ENCODE measurements at places on chromosomes 7 and 10.

DNA sequence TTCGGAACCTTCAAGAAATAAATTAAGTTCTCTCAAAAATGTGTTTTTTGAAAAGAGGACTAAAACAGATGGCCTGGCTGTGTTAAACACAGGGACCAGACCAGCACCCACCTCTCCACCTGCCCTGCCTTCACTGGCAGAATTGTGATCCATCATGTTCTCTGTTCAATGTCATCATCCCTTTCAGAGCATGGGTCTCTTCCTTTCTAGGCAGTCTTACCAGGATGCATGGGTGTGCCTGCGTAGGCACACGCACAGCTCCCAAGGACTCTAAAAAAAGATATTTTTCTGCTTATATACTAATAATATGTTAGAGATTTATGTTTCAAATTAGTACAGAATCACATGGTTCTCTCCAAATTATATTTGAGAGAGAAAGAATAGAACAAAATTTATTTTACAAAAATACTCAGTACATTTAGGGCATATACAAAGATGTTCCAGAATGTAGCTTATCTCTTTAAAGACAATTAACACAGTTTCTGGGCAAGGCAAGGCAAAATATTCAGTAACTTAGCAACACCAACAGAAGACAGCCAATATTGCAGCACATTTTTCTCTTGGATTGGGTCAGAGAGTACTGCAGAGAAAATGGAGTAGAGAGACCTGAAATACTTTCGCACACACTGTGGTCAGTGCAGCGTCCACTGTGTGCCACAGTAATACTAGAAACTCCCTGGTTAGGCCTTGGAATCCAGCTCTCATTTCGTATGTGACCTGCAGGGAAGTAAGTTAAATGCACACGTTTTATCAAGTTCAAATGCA, 52.8 kb downstream of the EGFR start:
- no peak for DNase-seq

DNA sequence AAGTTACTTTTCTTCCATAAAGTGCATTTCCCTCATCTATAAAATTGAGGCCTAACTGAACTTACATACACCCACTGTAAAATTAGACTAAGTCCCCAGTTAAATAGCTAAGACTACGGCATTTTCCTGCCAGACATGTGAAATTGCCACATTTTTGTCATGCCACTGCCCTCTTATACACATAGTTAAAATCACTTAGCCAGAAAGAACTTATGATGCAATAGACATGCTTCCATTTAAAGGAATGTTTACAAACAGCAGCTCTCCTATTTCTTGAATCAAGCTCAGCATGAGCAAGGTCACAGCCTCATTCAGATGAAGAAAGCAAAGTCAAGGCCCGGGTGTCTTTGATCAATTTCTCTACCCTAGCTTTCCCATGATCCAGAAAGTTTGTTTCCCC, 175.7 kb downstream of the LRRN3 start:
- DNase-seq, result no peak

DNA sequence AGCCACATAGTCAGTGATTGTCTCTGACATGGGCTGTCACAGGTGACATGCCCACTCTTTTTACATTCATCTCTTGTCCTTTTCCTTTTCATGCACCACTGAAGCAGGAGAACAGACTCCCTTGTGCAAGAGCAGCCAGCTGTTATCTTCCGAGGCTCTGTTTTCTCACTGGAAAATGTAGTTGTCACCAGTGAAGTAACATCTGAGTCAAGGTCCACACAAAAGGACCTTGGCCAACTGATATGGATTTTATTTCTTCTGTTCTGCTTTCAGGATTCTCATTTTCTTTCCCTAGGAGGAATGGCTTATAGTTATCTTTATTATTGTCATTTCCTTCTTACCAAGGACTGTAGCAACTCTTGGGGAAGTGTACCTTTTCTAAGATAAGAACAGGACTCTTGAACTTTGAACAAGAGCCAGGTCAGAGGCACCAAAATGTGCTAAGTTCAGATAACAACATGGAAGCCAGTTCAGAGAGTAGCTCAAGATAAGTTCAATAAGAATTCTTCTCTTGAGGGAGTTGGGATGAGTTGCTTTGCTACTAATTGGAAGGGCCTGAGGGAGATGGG, 22.7 kb downstream of the AVPI1 start:
- no peak for DNase-seq

GRCh38 chr10:22723783-22724182, 9.4 kb upstream of the PIP4K2A start:
- no peak for DNase-seq

GRCh38 chr7:69839782-69840181, 241.5 kb downstream of the AUTS2 start:
- DNase-seq, result no peak

DNA sequence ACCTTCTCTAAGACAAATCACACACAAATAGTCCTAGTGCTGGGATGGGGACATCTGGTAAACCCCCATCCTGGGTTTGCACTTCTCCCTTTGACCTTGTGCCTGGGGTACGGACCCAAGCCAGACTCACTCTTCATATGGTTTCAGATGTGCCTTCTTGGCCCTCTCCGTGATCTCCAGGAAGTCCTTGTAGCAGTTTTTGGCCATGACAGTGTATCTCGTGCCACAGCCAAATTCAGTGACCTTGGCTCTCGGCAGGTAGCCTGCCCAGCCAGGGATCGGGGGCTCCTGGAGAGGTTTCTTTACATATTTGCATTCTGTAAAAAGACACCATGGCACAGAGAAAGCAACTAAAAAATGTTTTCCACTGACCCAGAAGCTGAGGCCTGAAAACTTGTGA, 43.9 kb downstream of the PNLIPRP2 start:
- no peak for DNase-seq

- DNase-seq, result no peak
These were observed 63.2 kb upstream of the CAV2 start for GRCh38 chr7:116436305-116436826.

DNA sequence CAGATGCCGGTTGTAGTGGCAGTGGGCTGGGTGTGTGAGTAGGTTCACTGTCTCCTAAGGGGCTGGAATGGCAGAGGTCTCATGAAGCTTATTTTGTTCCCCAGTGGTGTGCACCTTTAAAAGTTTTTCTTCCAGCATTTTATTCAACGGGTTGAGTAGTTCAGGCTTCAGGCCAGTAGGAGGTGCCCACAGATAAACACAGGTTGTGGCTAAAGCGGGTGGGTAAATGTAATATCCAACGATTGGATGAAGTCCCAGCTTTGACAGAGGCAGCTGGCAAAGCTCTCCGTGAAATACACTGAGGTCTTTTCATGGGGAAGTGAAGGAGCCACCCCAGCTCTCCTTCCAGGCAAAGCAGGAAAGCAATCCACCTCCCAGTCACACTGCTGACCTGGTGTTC, 339.8 kb upstream of the LRRTM3 start:
- no peak for DNase-seq

DNA sequence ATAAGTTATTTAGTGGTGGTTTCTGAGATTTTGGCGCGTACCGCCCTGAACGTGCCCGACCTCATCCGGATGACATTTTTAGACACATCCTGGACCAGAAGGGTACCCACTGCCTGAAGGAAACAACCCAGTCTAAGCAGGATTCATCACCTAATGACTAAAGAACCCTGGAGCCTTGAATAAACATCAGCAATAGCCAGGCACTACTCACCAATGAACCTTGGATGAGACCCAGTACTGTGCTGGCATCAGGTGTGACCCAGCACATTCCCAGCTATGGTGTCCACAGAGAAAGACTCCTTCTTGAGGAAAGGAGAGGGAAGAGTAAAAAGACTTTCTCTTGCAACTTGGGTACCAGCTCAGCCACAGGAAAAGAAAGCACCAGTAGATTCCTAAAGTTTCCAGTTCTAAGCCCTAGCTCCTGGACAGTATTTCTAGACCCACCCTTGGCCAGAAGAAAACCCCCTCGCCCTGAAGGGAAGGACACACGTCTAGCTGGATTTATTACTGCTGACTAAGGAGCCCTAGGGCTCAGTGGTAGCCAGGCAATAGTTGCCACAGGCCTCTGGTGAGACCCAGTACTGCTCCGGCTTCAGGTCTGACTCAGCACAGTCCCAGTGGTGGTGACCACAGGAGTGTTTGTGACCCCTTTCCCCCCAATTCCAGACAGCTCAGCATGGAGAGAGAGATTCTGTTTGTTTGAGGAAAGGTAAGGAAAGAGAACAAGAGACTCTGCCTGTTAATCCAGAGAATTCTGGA, 32.5 kb downstream of the ZNF277 start:
- DNase-seq, result no peak

GRCh38 chr10:46525177-46525823, 31.2 kb downstream of the GPRIN2 start:
- no peak for DNase-seq

GRCh38 chr7:25500393-25500921, 272.2 kb upstream of the NPVF start:
- no peak for DNase-seq

DNA sequence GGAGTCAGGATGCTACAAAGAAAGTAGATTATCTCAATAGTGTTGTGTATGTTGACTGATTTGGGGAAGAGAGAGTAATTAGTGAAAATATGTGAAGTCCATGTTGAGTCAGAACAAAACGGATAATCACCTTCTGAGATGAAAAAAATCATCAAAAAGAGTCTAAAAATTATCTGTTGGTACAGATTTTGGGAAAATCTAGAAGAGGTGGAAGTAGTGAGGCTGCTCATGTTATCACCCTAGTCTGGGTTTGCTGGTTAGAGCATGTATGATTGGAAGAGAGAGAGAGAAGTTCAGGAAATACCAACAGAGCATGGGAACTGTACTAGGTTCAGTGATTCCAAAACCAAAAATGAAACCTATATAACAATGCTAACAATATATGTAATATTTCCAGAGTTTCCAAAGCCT, 12.3 kb downstream of the RPA3 start:
- no peak for DNase-seq

DNA sequence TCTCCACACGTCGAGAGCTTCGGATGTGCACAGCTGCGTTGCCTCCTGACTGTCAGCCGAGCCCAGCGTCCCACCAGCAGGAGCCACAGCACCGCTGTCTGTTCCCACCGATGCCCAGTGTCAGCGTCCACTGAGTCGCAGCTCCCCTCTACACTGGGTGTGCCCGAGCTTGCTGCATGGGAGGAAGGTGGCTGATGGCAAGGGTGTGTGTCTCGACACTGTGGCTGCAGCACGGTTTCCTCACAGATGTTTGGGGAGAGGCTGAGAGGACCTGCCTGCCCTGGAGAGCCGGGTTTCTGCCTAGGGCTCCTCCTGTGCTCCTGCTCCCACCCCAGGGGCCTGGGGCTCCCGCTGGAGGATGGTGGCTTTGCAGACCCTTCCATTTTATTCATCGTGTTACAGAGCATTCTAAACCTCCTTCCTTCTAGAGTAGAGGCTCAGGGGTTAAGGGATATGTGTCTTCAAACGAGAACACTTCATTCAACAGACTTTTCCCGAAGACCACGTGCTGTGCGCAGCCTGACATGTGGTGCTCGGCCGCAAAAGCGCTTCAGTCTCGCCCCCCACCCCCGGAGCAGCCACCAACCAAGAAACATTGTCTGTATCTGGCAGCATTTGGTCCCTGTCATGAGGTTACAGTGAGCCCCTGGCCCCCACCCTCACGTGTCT, 384.8 kb downstream of the DNAJB6 start:
- no peak for DNase-seq

DNA sequence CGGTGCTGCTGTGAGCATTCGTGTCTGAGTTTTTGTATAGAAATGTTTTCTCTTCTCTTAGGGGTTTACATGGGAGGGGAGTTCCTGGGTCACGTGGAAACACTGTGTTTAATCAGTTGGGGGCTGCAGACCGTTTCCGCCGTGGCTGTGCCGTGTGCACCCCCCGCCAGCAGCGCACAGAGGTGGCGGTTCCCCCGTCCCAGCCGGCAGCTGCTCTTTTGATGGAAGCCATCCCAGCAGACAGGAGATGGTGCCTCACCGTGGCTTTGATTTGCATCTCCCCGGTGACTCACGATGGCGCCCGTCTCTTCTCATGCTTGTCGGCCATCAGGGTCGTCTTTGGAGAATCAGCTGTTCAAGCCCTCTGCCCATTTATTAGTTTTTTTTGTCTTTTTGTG, 34.9 kb upstream of the FOXL3 start:
- no peak for DNase-seq

DNA sequence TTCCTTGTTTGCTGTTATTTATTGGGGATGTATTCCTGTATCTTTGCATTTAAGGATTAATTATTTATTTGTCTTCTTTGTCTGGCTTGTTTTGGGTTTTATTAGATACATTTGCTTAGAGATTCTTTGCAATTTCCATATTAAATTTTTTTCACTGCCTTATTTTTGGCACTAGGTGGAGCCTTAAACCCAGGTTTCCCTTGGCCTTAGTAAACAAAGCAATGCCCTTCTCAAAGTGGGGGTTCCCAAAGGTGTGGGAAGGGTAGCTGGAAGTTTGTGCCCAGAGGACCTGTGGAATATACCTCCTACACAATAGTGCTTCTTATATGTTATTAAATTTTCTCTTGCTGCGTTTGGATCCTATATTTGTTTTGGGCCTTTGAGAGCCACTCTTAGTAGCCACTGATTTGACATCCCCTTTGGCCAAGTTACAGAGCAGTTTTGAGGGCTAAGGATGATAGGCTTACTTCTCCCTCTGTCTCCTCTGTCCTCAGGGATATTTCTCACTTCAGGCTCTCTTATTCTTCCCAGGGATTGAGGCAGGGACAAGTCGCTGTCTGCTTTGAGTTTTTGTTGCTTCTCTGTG, 162.3 kb downstream of the ITGB1 start:
- DNase-seq, result no peak

DNA sequence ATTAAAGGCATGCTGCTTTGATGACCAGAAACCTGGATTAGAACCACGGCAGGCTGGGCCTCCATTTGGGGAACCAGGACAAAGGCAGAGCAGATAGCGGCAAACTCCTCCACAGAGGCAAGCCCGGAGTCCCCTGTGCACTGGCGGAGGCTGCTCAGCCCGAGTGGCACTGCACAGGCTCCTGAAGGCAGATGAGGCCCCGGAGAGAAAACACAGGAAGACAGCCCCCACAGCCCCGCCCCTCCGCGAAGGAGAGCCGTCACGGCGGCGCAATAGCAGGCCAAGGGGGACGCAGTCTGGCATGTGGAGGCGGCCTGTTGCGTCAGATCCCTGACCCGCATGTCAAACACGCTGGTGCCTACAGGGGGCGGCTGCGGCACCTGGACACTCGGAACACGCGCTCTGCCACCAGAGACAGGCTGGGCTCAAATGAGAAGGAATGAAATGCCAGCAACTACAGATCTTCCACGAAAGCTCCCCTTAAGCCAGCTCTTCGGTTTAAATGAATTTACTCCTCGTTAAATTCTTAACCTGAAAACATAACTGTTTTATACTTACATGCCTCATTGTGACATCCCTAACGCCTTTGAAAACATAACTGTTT, 128.5 kb downstream of the MAD1L1 start:
- peak; percentile 80 for DNase-seq
